Iris pigment epithelial cell (primary cell): ENCODE measurements at places on chromosomes 11 and 22.

DNA sequence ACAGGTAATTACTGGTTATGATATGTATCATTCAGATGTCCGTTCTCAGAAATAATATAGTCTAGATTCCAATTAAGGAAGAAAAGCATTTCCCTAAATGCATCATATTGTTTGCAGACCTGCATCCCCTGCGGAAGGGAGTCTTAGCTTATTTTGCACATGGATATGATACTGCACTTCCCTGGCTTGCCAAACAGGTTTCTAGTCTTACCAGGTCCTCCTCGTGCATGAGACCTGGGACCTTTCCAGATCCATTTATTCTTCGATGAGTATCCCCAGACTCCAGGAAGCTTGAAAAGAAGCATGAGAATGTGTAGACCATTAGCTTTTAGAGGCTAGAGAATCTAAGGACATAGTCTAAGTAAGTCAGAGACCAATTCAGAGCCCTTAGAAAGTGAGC lies 30.6 kb downstream of the CYB5R2 start:
- DNase-seq = no peak

DNA sequence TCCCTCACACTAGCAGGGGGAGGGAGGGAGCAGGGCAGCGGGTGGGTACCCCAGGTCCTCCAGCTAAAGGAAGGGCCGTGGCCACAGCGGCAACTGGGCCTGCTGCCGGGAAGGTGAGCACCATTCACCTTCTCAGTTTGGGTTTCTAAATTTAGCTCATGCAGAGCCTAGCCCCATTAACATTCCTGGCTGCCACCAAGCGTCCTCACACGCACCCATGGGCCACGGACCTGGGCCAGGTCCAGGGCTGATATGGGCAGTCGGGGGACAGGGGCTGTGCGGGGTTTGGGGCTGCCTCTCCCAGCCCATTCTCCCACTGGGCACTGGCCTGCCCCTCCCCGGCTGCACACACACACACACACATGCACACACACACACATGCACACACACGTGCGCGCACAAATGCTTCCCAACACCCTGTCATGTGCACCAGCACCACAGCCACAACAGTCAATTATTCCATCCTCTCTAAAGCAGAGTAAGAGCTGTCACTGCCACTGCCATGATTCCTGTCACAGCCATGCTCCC lies 28.7 kb downstream of the SYT7 start:
- DNase-seq = no peak

DNA sequence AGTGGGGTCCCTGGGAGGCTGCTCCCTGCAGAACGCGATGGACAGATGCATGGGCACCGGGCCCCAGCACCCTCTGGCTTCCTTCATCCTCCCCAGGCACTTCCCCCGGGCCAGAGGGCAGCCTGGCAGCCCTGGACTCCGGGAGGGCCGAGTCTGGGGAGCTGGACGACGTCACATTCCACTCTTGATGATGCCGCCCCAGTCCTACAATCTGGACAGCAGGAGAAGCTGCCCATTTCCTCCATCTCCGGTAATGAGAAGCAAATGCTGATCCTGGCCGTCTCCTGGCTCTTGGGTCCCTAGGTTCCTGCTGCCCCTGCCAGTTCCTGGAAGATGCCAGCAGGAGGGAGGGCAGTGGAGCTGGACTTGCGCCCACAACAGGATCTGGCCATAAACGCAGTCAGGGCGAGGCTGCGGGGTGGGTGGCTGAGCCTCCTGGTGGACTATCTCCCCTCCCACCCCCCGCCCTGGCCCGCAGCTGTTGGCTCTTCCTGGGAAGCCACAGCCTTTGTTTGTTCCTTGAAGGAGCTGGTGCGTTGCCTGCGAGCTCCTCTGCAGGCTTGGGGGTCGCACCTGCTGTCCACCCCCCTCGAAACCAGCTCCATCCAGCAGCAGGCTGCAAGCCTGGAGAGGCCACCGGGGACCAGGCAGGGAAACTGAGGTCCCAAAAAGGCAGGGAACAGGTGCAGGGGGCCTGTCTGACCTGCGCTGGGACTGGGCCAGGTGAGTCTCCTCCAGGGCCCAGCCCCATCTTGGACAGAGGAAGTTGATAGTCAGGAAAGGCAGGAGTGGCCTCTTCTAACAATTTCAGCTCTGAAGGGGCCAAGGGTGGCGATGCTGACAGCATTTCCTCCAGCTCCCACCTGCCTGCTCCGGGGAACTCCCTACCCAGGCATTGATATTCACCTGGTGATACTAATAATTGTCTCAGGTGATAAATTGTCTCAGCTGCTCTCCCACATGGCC lies 17.9 kb upstream of the MUC6 start:
- DNase-seq = no peak

DNA sequence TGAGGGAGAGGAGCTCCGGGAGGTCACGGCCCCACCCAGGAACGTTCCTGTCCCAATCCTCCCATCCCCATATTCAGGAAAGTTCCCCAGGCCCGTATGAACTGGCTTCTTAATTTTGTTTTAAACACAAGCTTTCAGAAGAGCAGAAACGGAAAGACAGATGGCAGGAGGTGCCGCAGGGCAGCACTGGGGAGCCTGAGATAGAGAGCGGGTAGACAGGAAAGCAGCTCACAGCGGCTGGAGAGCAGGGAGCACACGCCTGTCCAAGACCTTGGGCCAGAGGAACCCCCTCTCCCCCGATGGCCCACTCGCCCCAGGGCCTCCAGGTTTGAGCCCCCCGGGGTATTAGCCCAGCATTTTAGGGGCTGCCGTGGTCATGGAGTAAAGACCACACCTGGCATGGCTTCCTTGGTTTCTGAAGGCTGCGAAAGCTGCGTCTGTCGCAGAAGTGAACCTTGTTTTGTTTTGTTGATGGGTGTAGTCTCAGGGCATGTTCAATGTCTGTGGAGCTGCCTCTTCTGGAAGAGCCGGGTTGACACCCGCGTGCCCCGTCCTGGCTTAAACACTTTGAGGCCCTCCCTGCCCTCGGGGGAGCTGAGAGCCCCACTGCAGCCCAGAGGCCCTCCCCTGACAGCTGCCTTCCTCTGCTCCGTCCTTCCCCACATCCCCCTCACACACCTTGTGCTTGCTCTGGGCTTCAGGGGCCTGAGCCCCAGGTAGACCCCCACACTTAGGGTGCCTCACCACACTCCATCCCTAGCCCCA lies 17.9 kb upstream of the KCNQ1OT1 start:
- no peak for DNase-seq

DNA sequence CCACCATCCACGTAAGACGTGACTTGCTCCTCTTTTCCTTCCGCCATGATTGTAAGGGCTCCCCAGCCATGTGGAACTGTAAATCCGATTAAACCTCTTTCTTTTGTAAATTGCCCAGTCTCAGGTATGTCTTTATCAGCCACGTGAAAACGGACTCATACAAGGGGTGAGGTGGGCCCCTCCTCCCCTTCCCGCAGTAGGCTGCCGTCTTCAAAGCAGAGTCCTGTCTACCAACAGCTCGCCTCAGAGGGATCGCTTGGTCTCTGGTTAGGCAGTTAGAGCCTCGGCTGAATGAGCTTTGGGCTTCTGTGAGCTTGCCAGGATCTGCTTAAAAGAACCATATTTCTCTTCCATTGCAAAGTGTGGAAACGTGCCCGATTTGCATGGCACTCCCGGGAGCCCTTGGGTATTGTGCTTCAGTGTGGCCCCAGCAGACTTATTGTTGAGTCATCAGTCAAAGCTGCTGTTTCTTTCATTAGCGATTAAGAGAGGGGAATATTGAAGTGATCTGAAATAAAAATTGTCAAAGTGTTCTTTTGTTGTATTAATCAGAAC lies 338.3 kb downstream of the TBC1D22A start:
- no peak for DNase-seq

GRCh38 chr11:47507563-47508239 lies 45.2 kb downstream of the CELF1 start:
- DNase-seq = no peak

GRCh38 chr11:103892603-103893002 lies 143.8 kb upstream of the DDI1 start:
- peak; percentile 77 for DNase-seq

DNA sequence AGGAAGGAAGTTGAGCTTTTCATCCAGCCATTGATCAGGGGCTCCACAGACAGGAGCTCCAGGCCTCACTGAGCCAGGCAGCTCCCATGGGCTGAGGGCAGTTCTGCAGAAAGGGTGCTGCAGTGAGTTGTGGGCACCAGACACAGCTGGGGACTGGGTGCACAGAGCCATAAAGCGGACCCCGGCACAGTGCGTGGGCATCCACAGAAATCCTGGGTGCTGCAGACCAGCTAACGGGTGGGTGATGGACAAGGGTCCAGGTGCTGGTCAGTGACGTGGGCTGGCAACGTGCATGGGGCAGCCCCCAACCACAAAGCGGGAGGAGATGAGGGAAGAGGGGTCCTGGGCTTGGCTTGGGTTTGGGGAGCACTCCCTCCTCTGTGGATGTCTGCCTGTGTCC lies 19.4 kb upstream of the GAL start:
- DNase-seq = no peak

GRCh38 chr11:64652586-64653387 lies 61.8 kb downstream of the SLC22A12 start:
- peak; percentile 58 for DNase-seq

DNA sequence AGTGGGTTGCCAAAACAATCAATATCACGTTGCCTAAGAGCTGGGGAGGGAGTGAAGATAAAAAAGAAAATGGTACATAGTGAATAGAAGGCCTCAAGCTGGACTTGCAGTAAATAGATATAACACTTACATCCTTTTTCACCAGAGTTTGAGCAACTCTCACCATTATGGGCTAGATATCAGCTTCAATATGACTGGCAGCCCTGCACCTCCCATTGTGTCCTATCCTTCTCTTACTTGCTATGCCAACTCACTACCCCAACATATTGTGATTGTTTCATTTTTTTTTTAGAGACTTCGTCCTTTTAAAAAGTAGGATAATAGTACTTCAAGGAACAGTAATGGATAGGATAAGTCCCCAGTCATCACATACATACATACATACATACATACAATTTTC lies 7.4 kb downstream of the HBG1 start:
- DNase-seq = no peak

- peak; percentile 80 for DNase-seq
These were observed 22.0 kb downstream of the TBRG1 start for GRCh38 chr11:124644426-124645280.

GRCh38 chr22:49760630-49761571 lies 66.8 kb downstream of the BRD1 start:
- DNase-seq = no peak

- DNase-seq = no peak
These were observed 42.6 kb upstream of the SHANK2 start for GRCh38 chr11:71294846-71295600.

- DNase-seq = no peak
These were observed 490.1 kb downstream of the OPCML start for GRCh38 chr11:133041928-133042882.

GRCh38 chr22:31106001-31106571 lies 1.3 kb downstream of the SELENOM start:
- DNase-seq = no peak
